NCI-H2081 treated with DMSO at 0.1 percent for 48 hours (cell line): ENCODE measurements at places on chromosomes 16 and 17.

DNA sequence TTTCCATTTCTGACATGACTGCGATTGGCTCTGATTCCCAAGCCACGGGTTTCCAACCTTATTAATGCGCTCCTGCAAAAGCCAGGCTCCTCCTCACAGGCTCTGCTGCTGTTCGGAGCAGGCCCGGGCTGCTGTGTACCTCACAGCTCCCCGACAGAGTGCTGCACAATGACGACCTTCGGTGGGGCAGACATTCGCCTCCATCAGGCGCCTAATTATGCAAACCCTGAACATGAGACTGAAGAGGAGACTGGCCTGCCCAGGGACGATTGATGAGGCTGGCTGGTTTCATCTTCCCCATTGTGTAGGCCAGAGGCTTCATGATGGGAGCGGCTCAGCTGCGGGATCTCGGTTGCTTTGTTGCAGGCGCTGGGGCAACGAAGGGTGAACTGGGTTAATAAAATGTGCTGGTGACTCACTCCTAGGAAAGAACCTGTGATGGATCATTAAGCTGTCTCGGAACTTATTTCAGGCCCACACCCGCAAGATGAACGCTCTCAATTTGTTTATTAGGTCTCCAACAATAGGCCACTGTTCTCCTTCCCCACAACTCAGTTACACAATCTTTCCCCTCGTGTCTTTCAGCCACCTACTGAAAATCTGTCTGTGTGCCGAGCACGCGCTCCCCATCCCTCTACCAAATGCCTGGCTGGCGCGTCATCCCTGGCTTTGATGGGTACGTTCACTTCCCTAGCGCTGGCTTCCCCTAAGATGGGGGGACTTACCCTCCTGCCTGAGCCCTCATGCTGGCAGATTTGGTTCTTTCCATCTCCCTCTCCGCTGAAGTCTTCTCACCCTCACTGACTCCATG lies 27.2 kb upstream of the TOB1 start:
- no peak for DNase-seq

DNA sequence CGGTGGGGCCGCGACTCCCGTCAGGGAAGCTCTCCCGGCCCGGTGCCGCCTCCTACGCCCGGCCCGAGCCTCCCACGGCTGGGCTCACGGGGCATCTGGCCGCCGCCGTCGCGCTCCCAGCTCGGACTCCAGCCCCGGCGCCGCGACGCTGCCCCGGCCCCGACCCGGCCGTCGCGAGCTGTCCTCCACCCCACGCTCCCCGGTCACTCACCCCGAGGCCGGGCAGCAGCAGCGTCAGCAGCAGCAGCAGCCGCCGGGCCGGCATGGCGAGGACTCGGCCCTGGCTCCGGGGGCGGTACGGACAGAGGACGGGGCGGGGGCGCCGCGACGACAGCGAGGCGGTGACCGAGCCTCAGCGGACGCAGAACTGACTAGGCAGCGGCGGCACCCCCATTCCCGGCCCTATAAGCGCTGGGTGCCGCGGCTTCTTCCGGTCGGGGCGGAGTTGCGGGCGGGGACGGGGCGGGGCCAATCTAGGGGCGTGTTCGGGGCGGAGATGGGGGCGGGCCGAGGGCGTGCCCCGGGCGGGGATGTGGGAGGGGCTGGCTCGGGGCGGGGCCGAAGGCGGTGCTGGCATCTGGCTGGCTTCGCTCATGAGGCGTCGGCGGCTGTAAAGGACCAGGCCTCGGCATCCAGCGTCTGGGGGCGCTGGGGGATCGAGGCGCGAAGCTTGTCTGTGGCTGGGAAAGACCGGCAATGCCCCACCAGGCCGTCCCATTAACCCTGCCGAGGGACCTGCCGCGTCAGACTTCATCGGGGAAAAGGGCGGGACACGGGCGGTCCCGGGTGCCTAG lies at the start of gene ERN1:
Gene ERN1 (minus strand): TSS at position 380 of the 794 bp plus-strand sequence. CDS start 115 bp downstream, at position 265.
- DNase-seq, result no peak

GRCh38 chr16:85532147-85532546 lies 81.0 kb upstream of the GSE1 start:
- no peak for DNase-seq

DNA sequence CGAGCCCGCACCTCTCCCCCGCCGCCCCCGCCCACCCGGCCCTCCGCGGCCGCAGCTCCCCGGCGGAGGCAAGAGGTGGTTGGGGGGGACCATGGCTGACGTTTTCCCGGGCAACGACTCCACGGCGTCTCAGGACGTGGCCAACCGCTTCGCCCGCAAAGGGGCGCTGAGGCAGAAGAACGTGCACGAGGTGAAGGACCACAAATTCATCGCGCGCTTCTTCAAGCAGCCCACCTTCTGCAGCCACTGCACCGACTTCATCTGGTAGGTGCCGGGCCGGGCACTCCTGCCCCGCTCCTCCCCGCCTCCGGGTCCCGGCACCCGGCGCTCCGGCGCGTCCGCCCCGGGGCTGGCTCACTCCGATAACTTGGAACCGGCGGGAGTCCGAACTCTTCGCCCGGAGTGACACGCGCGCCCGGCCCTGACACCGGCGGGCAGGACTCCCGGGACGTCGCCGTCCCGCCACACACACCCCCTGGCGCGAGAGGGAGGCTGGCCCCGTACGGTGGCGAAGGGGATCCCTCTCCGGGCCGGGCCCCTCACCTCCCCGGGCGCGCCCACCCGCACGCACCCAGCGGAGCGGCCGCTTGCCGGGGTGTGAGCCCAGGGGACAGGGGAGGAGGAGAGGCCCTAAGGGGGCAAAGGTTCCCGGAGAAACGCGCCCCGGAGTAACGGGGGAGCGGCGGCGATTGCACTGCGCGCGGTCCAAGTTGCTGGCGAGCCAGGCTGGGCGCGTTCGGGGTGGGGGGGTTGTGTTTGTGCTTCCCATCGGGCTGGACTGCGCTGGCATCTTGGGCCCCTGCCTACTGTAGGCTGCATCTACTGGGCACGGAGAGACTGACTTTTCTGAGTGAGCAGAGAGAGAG lies 581 bp downstream of the PRKCA start:
- no peak for DNase-seq

GRCh38 chr16:29926711-29927052 lies 656 bp upstream of the KCTD13 start:
- no peak for DNase-seq

- DNase-seq, result no peak
These were observed 7.2 kb upstream of the KRT36 start for GRCh38 chr17:41496803-41497484.

DNA sequence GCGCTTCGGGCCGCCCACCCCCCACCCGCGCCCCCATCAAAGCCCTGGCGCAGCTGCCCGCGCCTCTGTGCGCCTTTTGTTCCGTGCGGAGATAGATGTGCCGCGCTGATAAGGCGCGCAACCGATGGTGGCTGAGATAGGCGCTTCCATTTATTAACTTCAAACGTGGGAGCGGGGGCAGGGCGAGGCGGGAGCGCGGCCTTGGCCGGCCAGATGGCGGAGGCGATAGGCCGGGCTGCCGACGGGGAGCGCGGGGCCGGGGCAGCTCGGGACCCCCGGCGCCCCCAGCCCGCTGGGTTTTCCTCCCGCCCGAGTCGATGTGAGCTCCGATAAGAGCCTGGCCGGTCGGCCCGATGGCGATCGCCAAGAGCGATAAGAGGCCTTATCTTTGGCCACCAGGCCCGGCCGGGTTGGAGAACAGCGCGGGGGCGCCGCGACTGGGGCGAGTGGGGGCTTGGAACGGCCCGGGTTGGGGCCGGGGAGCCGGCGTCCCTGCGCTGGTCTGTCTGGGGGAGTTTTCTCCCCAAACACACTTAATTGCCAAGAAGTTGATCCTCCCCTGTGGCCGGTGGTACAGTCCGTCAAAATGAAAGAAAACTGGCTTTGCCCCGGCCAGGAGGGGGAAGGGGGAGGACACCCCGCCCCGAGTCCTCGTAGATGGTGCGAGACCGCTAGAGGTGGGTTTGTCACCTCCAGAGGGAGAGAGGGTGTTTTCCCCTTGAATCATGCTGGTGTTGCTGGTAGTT lies 2.7 kb downstream of the ZFPM1 start:
- DNase-seq, result no peak

- no peak for DNase-seq
These were observed 975 bp downstream of the CHD9 start for GRCh38 chr16:53055541-53056391.

- DNase-seq, result no peak
These were observed 19.9 kb upstream of the ZNF750 start for GRCh38 chr17:82859431-82860403.

GRCh38 chr17:45973099-45973780 lies 25.8 kb upstream of the STH start:
- no peak for DNase-seq

GRCh38 chr16:53844804-53845203 lies 140.8 kb downstream of the FTO start:
- DNase-seq, result no peak

- DNase-seq, result no peak
These were observed 2.8 kb downstream of the ATXN1L start for GRCh38 chr16:71848622-71849021.

GRCh38 chr16:4093495-4094126 lies 22.6 kb downstream of the ADCY9 start:
- DNase-seq, result no peak

DNA sequence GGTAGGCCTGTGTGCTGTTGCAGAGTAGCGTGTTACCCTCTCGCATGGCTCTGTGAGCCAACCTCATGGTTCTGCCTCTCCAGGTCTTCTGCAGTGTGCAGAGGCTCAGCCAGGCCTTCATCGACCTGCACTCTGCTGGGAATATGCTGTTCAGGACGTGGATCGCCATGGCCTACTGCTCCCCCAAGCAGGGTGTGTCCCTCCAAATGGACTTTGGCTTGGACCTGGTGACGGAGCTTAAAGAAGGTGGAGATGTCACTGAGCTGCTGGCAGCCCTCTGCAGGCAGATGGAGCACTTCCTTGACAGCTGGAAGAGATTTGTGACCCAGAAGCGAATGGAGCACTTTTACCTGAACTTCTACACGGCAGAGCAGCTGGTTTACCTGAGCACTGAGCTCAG lies 75.8 kb upstream of the ENDOV start:
- no peak for DNase-seq

DNA sequence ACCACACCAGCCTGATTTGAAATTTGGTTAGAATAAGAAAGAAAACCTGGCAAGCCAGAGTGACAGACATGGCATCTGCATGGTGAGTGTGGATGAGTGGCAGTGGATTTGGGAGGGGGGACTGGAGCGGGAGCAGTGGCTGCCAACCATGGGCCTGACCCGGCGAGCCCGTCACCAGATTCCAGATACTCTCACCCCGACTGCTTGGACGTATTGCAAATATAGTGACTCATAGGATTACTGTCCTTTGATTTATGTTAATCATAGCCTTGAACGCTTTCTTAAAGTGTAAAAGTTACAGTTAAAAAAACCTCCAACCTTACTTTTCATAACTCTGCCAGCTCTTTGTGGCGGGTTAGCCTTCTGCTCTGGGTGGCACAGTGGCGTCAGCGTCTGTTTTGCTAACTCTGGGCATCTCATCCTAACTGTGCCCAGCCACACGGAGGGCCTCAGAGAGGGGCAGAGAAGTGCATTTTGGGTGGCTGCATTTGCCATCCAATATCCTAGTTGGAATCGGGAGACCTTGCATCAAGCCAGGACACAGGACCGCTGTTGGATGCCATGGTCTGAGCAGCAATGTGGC lies 26.8 kb upstream of the FOXK2 start:
- DNase-seq, result no peak

DNA sequence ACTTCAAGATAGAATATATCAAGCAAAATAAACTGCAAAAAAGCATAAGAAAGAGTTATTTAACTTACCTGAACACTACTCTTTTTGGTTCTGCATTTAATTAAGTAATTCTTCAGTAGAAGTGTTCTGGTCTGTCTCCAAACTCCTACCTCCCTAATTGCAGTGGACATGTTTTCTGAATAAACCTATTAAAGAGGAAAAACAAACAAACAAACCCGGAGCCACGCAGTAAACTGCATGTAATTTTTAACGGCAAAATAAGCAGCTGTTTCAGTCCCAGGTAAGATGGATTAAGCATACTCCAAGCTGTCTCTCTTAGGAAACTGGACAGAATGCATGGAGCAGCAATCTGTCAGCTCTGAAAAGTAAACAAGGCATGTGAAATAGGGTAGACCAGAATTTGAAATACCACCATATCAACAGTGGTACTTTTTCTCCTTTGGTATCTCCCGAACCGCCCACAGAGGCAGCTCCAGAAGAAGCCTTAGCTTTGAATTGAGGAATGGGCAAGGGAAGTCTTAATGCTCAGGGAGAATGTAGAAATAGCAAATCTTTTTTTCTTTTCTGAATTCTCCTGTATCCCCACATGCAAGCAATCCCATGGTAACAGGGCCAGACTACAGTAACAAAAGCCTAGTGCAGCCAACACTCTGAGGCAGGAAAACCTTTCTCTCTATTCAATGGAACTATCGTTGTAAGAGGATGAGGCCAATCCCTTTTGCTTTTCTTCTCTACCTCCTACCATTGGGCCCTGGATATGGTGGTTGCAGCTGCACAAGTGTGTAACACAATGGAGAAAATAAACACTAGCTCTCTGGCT lies 12.5 kb downstream of the ABCA5 start:
- peak; percentile 16 for DNase-seq

- no peak for DNase-seq
These were observed 98.6 kb downstream of the OR1D5 start for GRCh38 chr17:2964831-2965230.

DNA sequence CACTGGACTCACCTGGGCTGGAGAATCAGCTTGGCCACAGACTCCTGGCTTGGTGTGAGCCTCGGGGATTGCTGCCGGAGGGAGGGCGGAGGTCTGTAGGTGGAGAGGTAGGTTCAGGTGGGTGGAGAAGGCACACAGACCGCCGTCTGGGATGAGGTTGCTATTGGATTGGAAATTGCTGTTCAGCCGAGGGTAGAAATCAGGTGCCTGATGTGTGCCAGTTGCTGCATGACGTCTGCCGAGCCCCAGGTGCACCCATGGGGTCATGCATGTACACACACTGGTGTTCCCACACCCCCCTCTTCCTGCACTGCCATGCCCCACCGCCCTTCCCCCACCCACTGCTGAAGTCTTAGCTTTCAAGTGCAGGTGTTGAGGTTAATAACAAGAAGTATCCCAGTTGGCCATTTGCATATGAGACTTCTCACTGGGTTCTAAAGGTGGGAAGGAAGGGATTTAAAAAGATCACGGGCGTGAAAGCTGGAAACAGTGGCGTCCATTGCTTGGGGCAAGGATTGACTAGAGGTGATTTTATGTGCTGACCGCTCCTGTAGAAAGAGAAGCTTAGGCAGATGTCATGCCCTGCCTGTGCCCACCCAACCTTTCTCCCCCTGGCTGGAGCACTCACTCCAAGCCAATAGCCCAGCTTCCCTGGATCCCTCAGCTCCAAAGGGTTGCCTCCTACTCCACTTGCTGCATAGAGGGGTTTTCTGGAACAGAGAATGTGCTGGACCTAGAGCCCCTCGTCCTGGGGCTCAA lies 193.6 kb downstream of the CCDC182 start:
- no peak for DNase-seq
